ENCODE measurements at places on chromosomes 2 and 18.

DNA sequence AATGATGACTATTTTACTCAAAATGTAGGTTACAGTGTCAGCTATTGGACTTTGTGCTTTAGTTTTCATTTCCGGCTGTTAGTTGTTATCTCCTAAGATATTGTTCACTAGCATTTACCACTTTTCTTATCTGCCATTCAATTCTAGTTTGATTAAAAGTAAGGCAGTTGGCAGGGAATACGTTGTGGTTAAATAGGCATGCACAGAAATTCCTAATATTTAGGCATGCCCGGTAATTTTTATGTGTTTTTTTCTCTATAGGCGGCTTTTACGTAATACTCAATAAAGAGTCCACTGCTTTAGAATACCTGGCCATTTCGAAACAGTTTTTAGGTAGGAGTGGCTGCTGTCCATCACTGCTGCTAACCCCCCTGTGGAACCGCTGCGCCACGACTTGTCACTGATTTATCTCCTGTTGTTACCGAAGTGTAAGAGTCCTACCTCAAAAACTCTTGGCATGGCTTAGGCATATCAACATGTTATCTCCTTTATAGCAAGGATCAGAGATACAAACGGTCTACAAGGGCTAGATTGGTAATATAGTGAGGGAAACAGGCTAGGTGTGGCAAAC lies 39.5 kb downstream of the BABAM2 start:
- no peak for DNase-seq

DNA sequence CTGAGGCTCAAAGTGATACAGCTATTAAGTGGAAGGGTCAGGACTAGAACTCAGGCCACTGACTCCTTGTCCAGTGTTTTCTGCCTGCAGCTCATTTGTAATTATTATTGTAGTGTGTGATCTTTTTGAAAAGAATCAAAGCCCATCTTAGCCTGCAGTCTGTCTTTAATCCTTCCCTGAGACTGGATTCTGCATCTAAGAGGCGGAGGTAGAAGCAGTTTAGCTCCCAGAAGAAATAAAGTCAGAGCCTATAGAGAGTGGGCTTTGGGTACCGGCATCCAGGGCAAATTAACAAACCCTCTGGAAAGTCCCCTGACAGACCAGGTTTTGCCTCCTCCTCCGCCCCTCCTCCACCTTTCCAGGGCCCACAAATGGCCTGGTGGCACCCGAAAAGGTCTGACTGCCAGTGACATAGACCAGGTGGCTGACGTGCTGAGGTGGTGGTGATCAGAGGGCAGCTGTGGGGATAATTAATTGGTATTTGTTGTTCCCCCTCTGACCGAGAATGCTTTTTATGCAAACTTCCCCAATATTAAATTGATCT lies 2.2 kb upstream of the RAX start:
- no peak for DNase-seq

- no peak for DNase-seq
These were observed 47.8 kb upstream of the CREB1 start for GRCh38 chr2:207481924-207482323.

DNA sequence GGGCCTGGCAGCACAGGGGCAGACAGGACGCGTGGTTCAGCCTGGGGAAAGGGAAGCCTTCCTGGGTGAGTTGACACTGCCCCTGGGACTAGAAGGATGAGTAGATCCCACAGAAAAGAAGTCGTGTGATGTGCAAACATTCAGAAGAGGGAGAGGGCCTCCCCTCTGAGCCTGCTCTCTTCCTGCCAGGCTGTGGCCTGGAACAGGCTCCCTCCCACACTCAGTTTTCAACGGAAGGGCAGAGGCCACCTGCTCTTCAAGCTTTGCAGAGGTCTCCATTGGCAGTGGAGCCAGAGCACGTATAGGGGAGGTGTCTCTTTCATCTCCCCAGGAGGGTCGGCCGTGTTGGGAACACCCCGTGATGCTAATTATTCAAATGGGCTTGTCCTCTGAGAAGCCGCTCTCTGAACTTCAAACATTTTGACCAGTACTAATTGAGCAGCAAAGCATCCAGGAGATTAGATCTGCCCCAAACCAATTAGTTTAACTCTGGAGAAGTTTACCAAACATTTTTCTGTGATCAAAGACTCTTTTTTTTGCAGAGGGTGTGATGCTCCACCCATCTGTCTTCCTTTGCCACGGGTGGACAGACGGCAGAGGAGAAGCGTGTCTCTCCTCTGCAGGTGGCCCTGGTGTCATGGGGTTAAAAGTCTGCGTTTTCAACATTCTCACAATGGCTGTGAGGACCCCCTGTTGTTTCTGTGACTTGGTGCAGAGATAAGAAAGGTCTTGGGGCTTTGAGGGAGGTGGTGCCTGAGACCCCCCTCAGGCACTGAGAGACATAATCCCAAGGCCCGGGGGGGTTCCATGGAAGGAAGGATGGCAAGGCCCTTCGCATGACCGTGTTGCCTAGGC lies 29.5 kb upstream of the ODC1 start:
- no peak for DNase-seq

- DNase-seq: no peak
These were observed 17.2 kb downstream of the TET3 start for GRCh38 chr2:74001781-74002504.

DNA sequence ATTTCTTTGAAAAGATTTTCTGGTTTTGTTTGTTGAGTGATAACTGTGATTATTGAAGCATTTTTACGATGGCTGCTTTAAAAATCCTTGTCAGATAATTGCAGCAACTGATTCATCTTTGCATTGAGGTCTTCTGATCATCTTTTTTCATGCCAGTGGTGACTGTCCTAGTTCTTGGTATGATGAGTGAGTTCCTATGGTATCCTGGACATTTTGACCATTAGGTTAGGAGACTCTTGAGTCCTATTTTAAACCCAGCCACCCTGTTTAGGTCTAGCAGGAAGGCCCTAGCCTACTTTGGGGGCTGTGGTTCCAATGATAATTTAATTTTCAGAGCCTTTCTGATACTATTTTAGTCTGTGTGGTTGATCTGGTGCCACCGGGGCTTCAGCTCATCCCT lies 72.7 kb upstream of the REV1 start:
- no peak for DNase-seq

DNA sequence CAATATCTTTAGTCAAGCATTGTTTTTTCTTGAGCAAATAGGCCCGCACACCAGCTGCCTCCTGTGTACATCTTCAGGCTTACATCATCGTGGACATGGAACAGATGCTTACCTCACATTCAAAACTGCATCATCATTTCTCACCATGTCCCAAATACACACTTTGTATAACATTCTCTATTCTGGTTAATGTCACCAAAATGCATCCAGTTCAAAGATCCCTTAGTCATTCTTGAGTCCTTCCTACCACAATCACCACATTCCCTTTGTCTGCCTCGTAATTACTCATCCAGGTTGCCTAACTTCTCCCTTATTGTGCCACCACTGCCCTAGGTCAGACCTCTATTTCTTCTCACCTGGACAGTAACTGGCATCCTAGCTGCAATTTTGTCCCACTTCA lies 373.7 kb upstream of the GALNT5 start:
- DNase-seq: no peak

- no peak for DNase-seq
These were observed 686 bp upstream of the RGPD8 start for GRCh38 chr2:112433932-112434730.

DNA sequence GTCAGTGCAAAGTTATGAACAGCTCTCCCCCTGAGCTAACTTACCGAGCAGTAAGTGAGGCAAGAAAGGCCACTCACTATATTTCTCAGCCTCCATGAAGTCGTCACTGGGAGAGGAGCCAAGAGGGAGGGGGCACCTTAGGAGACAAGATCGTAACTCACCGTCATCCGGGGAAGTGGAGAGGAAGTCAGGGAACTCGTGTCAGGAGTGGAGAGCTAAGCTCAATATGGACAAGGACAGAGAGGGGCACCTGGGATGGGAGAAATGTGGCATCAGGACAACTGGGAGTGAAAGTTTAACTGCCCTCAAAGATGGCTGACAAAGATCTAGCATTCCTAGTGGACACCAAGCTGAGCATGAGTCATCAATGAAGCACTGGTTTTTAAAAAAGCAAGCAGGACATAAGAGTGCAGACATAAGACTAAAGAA lies 37.1 kb downstream of the BCL11A start:
- no peak for DNase-seq

DNA sequence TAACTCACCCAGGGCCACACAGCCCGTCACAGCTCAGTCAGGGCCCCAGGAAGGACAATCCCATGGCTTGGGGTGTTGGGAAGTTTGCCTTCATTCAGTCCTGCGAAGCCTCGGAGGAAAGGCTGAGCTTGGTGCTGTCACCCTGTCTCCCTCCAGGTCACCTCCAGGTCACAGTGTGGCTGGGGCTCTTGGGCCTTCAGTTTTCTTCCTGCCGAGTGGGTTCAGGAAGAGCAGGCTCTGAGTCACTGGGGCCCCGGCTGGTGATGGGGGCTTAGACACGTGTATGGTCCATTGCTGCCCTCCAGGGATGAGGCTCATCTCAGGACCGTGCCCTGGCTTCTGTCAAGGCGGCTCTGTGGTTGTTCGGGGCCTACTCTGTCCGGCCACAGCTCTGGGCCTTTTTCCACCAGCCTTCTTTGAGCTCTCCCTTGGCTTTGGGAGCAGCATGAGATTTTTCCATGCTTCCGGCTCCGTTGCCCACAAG lies 118.6 kb downstream of the INHBB start:
- no peak for DNase-seq
